ENCODE measurements at places on chromosomes 5 and 9. TPM values are rescaled to one million over a fixed set of nuclear protein-coding genes. Genes with fewer than 3 reads are reported as not detected.

DNA sequence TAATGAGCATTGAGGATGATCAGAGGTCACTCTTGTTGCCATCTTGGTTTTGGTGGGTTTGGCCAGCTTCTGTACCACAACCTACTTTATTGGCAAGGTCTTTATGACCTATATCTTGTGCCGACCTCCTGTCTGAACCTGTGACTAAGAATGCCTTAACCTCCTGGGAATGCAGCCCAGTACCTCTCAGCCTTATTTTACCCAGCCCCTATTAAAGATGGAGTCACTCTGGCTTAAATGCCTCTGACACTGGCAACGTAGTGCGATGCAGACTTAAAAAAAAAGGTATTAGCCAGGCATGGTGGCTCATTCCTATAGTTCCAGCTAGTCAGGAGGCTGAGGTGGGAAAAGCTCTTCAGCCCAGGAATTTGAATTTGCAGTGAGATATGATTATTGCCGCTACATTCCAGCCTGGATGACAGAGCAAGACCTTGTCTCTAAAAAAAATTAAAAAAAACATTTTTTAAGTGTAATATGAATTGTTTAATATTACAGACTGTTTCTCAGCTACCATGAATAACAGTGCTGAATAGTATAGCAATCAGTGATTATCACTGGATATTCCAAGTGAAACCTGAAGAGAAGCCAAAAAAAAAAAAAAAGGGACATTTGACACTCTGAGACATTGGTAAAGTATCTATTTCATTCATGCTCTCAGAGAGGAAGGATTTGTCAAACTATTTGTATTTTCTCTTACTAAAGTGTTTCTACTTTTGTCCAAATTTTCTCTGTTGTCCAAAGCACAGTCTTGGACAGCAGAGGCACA lies 18.3 kb upstream of the STOM start:
- no peak for DNase-seq

- DNase-seq = no peak
These were observed 79.6 kb downstream of the CETN3 start for GRCh38 chr5:90329911-90330310.

DNA sequence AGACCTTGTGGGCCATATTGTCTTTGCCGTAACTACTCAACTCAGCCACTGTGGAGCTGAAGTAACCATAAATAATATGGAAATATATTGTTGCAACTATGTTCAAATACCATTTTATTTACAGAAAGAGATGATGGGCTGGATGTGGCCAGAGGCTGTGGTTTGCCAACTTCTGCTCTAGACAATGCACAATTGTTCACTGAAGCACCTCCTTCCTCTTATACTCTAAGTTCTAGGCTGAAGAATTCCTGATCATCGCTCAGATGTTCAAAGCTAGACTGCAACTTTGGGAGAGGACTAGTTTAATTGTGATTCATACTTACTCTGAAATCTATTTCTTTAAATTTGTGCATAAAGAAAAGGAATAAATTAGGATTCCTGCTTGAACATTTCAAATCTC lies 245.0 kb downstream of the TAF11L14 start:
- no peak for DNase-seq

DNA sequence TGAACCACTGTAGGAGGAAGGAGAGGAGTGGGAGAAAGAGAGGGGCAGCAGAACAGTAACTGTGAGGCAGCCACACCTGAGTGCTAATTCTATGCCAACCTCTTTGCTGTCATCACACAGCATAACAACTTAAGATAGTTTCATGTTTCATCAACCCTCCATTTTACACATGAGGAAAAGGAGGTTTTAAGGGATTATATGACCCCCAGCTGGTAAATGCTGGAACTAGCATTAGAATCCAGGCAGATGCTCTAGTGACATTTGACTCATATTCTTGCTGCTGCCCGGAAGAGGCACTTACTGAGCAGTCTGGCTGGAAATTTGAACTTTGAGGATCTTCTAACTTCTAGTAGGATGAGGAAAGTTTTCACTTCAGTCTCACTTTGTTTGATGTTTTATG lies 24.1 kb upstream of the VLDLR start:
- DNase-seq = no peak

DNA sequence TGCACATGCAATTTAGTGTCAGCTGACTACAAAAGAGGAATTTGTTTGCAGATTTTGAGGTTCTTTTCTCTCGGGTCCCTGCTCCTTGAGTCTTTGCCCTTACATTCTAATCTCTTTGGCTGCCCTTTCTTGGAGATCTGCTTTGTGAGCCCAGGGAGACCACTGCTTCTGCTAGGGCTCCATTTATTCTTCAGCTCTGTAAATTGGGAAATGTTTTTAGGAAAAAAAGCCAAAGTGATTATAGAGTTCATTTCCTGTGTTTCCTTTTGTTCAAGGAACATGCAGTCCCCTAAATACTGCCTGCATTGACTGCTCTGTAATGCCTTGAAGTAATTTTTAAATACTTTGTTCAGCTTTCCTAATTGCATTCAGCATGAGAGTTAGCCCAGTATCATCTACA lies 197.4 kb downstream of the CSNK1G3 start:
- no peak for DNase-seq

- no peak for DNase-seq
These were observed 4.0 kb upstream of the VCAN start for GRCh38 chr5:83467371-83468035.

GRCh38 chr5:124652892-124653441 lies 93.5 kb downstream of the ZNF608 start:
- DNase-seq = no peak

- DNase-seq = peak; percentile 82
These were observed 4.1 kb upstream of the AMBP start for GRCh38 chr9:114082017-114082762.

- DNase-seq = no peak
These were observed 39.4 kb downstream of the LYRM7 start for GRCh38 chr5:131210151-131210510.

- no peak for DNase-seq
These were observed 145.1 kb upstream of the SMIM23 start for GRCh38 chr5:171640480-171640879.

DNA sequence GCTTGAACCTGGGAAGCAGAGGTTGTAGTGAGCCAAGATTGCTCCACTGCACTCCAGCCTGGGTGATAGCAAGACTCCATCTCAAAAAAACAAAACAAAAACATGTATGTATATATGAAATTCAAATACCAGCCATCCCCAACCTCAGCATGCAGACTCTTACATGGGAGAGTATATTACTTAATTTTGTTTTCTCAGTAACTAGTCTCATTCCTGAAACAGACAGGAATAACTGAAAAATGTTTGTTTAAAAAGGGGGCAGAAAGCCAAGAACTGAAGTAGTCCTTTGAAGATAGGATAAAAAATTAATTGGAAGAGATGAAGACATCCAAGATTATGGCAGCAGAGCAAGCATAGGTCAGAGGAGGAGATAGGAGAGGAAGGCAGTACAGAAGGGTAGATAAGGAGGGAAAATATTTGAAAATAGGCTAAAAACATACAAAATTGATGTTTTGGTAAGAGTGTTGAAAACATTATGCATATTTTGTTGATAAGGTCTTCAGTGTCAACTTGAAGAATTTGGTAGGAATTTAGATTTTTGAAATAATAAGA lies 309.9 kb downstream of the MAT2B start:
- no peak for DNase-seq

DNA sequence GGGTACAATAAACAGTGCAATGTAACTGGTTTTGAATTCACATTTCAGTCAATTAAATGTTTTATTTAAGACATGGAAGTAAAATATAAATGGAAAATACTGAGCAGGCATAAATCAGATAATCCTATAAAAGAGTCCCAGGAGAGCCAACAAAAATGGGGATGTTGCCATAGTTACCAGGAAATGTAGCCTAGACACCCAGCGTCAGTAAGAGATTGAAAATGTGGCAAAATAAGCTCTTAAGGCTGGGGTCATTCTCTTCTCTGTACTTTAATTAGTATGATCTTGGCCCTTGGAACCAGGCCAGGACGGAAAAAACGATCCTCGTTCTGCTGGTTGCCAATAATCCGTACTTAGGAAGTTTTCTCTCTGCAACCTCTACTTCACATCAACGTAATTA lies 18.9 kb upstream of the RASEF start:
- no peak for DNase-seq

The PROB1 gene
- 1.9 TPM for total RNA-seq

The CCDC171 gene
- 1.6 TPM for total RNA-seq

The ADAMTS13 gene
- total RNA-seq = 1.4 TPM

The ABCA1 gene
- total RNA-seq = 6.6 TPM

The MCTP1 gene
- 203 TPM for total RNA-seq

The FAM174A gene
- total RNA-seq = 14.7 TPM

The RANBP3L gene
- not detected for total RNA-seq

Data from endothelial cell of umbilical vein (primary cell).